CD4-positive, CD25-positive, alpha-beta regulatory T cell (primary cell): ENCODE measurements at places on chromosomes 6 and 20. TPM values are rescaled to one million over a fixed set of nuclear protein-coding genes. Genes with fewer than 3 reads are reported as not detected.

Gene ARMC2
- 7.3 TPM for polyA plus RNA-seq

GRCh38 chr6:100463630-100464161 lies 1.0 kb downstream of the SIM1 start:
- no peak for DNase-seq

DNA sequence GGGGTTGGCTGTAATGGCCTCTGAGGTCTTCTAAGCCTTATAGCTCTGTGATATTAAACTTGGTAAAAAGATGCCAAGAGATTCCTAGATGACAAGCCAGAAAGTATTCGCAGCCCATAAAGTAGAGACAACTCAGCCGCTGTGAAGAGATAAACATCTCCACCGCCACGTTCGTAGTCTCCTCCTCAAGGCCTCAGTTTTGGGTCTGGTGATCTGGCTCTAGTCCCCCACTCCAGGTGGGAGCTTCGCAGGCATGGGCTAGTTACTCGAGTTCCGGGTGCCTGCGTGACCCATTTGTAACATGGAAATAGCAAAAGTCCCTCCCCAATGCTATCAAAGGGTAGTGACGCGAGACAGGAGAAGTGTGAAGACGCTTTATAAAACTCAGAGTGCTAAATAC lies 28.3 kb upstream of the AFDN start:
- no peak for DNase-seq

Gene MEI4
- not detected for polyA plus RNA-seq

Gene POLR1C
- 20.5 TPM for polyA plus RNA-seq

GRCh38 chr20:31922181-31922580 lies 29.7 kb downstream of the PDRG1 start:
- no peak for DNase-seq

Gene MYH7B
- not detected for polyA plus RNA-seq

Gene ATP9A
- polyA plus RNA-seq: not detected

Gene GMNN
- polyA plus RNA-seq: 9.1 TPM

Gene CNBD2
- polyA plus RNA-seq: 16.0 TPM

- DNase-seq: peak; percentile 7
Measured at GRCh38 chr20:63361519-63362435, 628 bp upstream of the CHRNA4 start.

GRCh38 chr6:36184311-36184710 lies 12.2 kb upstream of the BRPF3 start:
- no peak for DNase-seq

Gene GGTLC1
- polyA plus RNA-seq: not detected

DNA sequence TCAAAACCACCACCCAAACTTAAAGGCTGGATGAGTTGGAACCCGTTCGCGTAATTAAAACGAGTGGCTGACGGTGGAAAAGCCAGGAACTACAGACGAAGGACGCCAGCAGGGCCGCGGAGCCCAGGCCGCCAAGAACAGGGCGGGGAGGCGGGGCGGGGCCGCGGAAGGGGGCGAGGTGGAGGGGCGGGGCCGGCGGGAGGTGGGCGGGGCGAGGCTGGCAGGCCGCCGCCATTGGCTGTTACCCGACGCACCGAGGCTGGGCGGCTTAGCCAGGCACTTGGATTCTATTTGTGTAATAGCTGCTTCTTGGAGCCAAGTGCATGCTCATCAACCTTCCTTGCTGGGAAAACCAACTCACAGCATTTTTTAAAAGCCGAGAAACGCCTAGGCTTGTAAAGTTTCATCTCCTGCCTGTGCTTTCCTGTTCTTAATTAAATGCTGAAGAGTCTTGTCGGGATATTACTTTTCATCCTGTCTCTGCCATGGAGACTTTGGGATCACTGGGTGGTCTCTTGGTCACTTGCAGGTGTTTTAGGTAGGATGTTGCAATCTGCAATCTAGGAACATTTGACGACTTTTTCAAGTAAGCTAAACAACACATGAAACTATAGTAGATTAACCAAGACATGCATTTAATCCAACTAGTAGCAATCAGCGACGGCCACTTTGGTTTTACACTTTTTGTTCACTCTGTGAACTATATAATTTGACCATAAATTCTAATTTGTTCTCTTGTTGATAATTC lies 245.0 kb downstream of the ARID1B start:
- peak; percentile 83 for DNase-seq
